ENCODE measurements at places on chromosomes 5 and 9.

DNA sequence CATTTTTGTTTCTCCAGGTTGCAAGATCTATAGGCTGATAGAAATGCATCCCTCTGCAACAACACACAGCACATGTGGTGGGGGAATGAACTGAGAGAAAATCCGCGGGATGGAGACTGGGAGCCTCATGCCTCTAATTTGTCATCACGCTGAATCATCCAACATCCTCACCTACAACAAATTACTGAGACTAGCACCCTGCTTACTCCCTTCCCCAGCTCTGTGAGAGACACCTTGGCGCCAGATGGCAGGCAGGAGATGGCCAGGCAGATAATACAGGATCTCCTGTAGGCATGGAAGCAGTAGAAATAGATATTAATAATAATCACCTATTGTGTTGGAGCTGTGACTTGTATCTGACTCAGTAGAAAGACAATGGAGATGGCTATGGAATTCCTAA, 276.9 kb downstream of the SEMA5A start:
- no peak for DNase-seq

- DNase-seq, result no peak
Observed at GRCh38 chr5:71782393-71782770, 63.3 kb downstream of the CARTPT start.

- DNase-seq, result no peak
Observed at GRCh38 chr5:179418972-179419371, 73.7 kb upstream of the ADAMTS2 start.

- no peak for DNase-seq
Observed at GRCh38 chr9:137688725-137689124, 69.9 kb downstream of the EHMT1 start.

- DNase-seq, result no peak
Observed at GRCh38 chr5:95035891-95036685, 248.8 kb downstream of the MCTP1 start.

GRCh38 chr9:130387905-130388304, 56.9 kb upstream of the ASS1 start:
- no peak for DNase-seq

- DNase-seq, result no peak
Observed at GRCh38 chr9:135347461-135347860, 132.1 kb upstream of the PPP1R26 start.

- no peak for DNase-seq
Observed at GRCh38 chr5:125263356-125263755, 516.9 kb upstream of the ZNF608 start.

- no peak for DNase-seq
Observed at GRCh38 chr5:31537851-31538250, 5.8 kb downstream of the C5orf22 start.

DNA sequence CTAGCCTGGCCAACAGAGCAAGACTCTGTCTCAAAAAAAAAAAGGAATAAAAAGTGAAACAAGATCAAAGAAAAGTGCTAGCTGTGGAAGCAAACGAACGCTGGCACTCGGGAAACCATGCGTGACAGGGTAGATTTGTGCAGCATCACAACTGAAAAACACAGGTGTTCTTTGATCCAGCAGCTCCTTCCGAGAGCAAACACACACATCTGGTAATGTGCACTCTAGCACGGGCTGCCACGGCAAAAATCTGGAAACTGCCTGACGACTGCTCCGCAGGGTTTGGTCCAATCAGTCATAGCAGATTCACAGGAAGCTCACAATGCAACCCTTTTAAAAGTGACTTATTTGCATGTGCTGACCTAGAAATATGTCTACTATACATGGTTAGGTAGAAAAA, 80.0 kb downstream of the SYK start:
- no peak for DNase-seq

DNA sequence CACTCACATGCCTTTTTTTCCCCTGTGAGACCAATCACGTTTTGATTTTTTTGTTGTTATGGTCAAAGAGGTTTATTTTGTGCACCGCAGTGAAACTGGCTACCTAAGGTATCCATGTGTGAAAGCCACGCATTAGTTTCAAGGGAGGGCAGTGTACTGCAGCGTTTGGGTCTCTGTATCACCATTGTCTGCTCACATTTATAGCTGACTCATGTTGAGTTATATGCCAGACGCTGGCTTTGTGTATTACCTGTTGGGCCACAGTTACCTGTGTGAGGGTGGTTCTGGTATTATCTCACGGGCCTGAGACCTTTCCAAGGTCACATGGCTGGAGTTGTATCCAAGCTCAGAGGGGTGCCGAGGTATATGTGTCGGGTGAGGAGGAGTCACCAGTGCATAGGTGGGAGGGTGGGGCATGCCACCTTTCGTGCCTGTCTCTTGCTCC, 75.8 kb downstream of the ARHGAP26 start:
- no peak for DNase-seq

DNA sequence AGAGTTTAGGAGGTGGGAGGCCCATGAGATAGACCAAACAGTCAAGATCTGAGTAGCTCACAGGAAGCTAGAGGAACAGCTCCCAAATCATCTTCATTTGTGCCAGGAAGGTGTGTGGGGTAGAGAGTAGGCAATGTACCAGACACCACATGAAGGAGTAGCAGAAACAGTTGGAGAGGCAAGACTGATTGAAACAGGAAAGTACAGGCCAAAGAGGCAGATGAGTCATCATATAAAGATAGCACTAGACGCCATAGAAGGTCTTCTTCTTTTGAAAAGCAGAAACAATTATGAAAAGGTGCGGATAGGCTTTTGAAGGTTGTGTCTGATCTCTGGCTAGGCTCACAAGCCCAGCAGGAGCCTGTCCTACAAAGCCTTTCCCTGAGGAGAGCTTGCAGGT, 62.7 kb upstream of the PALM2AKAP2 start:
- no peak for DNase-seq

DNA sequence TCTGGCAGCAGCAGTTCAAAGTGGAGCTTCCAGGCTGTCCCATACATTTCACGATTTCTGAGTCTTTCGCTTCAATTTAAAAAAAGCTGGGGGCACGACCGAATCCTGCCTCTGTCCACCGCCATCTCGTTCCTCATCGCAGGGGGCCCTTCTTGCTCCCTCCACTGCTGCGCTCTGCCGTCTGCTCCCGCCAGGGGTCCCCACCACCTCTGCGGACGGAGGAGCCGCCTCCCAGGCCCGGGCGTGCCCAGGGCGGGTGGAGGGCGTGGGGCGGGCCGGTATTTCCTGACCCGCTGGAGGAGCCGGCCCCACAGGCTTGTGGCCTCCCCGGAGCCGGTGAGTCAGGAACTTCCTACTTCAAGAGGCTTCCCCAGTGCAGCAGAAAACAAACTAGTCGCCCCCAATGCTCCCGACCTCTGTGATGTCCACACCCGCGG, 50.4 kb downstream of the USP20 start:
- DNase-seq, result peak; percentile 81

DNA sequence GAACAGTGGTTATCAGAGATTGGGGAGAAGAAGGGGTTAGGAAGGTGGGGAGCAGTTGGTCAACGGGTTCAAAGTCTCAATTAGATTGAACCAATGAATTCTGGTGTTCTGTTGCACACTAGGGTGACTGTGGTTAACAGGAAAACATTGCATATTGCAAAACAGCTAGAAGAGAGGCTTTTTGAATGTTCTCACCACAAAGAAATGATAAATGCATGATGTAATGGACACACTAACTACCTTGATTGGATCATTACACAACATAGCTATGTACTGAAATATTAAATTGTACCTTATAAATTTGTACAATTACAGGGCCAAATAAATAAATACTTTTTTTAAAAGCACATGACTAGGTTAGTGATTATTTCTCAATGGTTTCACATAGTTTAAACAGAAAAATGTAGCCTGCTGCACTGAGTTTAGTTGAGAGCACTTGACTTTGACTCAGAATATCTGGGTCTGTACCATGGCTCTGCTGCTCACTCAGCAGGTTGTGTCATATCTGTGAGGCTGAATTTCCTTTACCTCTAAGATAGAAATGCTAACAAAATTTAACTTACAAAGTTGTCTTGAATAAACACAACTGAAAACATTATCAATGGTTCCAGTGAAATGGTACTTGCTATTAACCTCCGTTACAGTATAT, 30.4 kb downstream of the NUDT12 start:
- DNase-seq, result no peak

DNA sequence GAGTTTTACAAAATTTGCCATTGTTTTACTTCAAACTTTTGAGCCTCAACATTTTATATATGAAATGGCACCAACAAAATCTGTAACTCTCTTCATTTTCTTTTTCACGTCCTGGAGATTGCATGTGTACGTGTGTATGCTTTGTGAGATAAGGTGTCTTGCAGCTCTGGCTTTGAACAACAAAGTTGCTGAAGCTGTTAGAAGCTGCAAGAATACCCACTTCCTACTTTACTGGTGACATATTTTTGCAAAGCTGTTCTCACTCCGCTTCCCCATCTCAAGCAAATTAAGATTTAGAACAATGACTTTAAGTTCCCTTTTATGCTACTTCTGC, 41.8 kb downstream of the FYB1 start:
- DNase-seq, result no peak

DNA sequence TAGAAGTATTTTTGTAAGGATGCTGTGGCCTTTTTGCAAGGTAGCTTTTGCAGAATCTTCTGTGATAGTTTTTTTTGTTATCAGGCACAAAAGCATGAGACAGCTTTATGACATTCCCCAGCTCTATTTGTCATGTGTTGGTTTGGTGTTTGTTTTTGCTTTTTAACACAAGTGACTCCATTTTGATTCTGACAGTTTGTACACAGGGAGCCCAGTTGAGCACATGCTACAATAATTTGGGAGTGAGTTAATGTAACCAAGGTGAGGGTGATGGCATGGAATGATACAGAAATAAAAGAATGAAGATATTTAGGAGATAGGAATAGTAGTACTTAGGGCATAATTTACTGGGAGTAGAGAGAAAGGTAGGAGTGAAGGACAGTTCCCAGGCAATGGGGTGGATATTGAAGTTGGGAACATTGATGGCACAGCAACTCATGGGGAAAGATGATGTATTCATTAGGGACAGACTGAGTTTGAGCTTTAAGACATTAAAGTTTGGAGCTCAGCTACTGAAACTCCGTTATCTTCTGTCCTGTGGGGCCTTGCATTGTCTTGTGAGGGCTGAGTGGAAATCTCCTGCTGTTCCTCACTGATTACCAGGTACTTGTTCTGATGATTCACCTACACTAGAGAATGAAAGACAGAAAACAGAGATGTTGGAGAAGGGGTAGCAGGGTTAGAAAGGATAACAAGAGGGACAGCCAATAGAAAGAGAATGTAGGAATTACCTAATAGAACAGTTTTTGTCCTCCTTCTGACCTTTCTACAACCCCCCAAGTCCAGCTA, 88.3 kb upstream of the CCDC112 start:
- DNase-seq, result no peak

- DNase-seq, result no peak
Observed at GRCh38 chr9:93303806-93304573, 120.1 kb downstream of the WNK2 start.

GRCh38 chr5:156201788-156202403, 125.1 kb upstream of the SGCD start:
- DNase-seq, result no peak

- DNase-seq, result no peak
Observed at GRCh38 chr5:84783003-84783402, 398.3 kb upstream of the EDIL3 start.

DNA sequence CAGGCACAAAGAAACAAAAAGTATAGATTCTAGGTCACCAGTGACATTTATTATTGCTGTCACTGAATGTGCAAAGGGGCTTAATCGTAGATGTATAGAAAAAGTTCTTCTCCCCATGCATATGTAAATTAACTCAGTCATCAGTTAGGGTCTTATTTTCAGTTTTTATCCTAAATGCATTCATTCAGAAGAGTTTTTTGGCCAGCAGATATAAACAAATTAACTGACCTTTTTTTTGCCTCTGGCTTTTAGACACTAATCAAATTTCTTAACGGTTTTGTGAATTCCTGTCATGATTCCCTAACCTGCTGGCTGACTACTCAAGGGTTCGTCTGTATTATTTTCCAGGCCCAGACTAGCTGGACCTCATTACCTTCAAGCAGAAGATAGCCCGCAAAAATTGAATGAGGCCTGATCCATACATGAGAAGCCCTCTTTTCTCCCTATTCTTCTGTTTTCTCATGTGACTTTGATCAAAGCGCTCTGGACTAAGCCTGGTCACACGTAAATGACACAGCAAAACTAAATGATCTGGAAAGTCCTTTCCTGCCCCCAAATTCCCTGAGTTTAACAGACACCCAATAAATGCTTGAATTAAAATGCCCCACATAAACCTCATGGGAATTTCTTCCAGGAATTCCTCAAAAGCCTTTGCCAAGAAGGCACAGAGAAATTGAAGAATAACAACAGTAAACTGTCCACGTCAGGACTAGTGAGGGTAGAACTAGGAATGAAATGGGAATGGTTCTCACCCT, 83.7 kb downstream of the MYO10 start:
- DNase-seq, result no peak

DNA sequence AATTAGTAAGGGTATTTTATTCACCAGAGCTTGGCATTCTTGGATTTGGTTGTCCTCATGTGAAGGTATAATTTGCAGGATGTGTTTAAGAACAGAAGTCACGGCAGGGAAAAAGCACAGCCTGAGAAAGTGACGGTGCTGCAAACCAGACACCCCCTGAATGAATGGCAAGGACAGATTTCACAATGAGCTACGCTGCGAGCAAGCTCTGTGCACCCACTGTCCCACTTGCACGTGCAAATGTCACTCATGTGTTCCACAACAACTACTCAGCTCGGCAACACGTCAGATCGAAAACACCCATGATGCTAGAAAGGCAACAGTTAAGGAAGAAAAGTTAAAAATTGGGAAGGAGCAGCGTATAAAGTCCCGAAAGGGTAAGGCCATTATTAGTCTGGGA, 168.9 kb downstream of the ROR2 start:
- no peak for DNase-seq

DNA sequence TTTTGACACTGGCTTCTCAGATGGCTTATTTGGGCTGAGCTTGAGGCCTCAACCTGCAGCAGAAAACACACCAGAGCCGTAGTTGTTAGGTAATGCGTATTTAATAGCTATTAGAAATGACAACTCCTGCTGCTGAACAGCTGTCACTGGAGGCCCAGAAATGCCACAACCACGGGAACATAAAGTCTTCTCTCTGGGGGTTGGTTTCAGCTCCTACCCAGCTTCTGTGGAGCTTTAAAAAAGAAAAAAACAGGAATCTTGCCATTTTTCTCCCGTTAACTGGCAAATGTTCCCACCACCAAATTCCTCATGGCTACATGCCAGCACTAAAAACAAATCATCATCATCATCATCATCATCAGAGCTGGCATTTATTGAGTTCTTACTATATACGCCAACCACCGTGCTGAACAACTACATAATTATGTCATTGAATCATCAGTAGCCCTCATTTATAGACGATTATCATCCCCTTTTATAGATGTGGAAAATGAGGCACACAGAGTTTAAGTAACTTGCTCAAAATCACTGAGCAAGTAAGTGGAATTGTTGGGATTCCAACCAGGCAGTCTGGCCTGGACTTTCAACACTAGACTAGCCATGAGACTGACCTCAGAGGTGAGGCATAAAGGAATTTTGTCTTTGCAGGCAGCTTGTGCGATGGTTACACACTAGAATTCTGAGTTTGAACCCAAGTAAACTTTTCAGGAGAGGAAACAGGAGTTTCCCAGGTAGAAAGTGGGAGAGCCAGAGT, 185.3 kb upstream of the WWC1 start:
- no peak for DNase-seq

GRCh38 chr5:94395468-94395867, 222.9 kb downstream of the KIAA0825 start:
- no peak for DNase-seq
